IgD-negative memory B cell (primary cell): ENCODE measurements at places on chromosomes 5 and 9. TPM values are rescaled to one million over a fixed set of nuclear protein-coding genes. Genes with fewer than 3 reads are reported as not detected.

The PCDHGA9 gene
- polyA plus RNA-seq: 0.29 TPM

The GEMIN5 gene
- polyA plus RNA-seq: 8.4 TPM

The SHC3 gene
- polyA plus RNA-seq: not detected

The NOL6 gene
- polyA plus RNA-seq: 18.9 TPM

The PLCXD3 gene
- polyA plus RNA-seq: not detected
